NCI-H2171 treated with DMSO at 0.1 percent for 48 hours (cell line): ENCODE measurements at places on chromosomes 7 and 10.
A peak's percentile ranks its signal among the peaks of the same experiment; 100 is the strongest.

DNA sequence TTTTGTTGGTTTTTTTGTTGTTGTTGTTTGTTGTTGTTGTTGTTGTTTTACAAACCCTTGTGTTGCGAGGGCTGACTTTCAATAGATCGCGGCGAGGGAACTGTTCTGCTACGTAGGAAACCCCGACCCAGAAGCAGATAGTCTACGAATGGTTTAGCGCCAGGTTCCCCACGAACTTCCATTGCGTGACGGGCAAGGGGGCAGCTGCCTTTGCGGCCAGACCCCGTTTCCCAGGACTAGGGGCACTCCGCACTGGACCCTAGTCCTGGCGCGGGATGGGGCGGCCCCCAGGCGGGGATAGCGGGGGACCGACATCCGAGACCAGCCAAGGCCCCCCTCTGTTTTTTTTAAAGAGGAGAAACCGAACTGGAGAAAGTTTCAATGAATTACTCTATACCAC lies 119.6 kb downstream of the LRRTM3 start:
- DNase-seq: no peak

GRCh38 chr7:98107313-98107721 lies 655 bp downstream of the LMTK2 start:
- DNase-seq: peak; percentile 56

DNA sequence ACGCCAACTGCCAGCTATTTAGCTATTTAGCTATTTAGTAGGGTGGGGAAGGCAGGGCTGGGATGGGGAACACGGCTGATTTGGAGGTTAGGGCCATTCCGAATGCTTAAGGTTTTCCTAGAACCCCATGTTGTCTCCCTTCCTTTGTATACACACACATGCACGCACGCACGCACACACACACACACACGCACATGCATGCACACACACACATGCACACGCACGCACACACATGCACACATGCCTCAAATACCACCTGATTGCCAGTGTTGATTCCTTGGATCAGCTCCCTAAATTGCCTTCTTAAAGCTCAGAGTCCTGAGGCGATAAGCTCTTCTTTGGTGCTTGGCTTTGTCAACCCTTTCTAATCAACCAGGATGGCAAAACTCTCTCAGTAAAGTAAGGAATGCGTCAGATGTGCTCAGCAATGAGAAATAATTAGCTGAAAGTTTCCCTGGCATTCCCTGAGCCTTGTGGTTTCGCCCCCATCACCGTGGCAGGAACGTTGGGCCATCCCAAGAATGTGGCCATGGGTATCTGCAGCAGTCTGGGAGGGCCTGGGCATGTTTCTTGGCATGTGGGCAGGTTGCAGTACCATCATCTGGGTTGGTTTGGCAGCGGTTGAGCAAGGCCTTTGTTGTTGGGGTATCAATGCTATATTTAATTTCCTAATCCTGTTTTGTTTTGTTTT lies 305.6 kb downstream of the LRMDA start:
- no peak for DNase-seq

DNA sequence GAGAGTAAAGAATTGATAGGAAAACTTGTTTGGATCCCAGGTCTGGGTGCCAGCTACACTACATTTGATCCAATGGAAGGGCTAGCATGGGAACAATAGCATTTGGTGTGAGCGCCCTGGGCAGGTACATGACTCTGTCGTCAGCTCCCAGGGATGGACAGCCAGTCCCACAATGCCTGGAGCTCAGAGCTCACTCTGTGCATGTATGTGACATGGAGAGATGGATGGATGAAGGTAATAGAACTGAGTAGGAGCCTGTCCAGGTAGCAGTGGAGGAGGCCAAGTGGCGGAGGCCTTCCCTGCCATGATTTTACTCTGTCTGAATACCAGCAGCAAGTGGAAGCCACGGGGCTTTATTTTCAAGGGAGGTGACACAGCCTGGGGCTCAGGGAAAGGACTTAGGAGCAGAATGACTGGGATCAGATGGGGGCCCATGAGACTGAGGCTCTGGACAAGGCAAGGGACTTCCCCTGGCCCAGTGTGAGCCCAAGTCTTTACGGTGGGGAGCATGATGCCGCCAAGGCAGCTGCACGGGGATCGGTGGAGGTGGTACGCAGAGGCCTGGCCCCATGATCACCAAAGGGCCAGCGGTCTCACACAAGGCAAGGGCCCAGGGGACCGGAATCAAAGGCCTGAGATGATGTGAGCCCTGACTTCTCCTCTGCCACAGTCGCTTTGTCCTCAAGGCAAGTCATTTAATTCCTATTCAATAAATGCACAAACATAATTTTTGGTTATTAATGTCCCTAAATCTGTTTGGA lies 5.9 kb downstream of the PTPRE start:
- no peak for DNase-seq

- DNase-seq: no peak
Measured at GRCh38 chr7:73369622-73370021, 41.7 kb downstream of the FKBP6 start.

GRCh38 chr10:13536674-13537366 lies 8.0 kb upstream of the BEND7 start:
- DNase-seq: peak; percentile 61

GRCh38 chr10:78960316-78960800 lies 108.4 kb upstream of the ZMIZ1 start:
- DNase-seq: peak; percentile 44
